Immature natural killer cell (primary cell): ENCODE measurements at places on chromosomes 1 and 21.

DNA sequence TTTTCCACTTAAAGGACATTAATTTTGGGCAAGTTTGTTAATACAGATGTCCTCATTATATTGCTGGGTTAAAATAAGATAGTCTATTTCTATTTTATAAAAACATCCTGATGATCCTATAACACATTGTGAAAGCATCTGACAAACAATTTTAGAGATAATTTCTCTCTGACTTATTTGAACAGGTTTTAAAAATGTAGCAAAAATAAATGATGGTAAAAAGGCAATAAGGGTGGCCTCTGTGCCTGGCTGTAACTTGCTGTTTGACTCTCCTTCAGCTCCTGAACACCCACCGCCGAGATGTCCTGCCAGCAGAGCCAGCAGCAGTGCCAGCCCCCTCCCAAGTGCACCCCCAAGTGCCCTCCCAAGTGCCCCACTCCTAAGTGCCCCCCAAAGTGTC, at the start of gene LCE1A:
Gene LCE1A, plus strand, starts transcription at position 301 of the 400 bp plus-strand sequence. Its CDS starts 0 bp downstream, at position 301.
- H3K36me3 ChIP-seq = no peaks in the 10 kb centered on the region
- H3K4me1 ChIP-seq = no peaks in the 10 kb centered on the region
- H3K4me3 ChIP-seq = no peak within 1 kb of the TSS
- no peak for DNase-seq
- peaks cover 2% of the 10 kb centered on the region for H3K27me3 ChIP-seq

- peaks cover 2% of the 10 kb centered on the region for H3K27me3 ChIP-seq
- H3K36me3 ChIP-seq = peaks cover 9% of the 10 kb centered on the region
- peaks cover 84% of the 10 kb centered on the region for H3K4me1 ChIP-seq
- H3K27ac ChIP-seq = peak overlapping the region; percentile 5
Observed at GRCh38 chr1:109499661-109500536, 6.0 kb downstream of the CYB561D1 start.

DNA sequence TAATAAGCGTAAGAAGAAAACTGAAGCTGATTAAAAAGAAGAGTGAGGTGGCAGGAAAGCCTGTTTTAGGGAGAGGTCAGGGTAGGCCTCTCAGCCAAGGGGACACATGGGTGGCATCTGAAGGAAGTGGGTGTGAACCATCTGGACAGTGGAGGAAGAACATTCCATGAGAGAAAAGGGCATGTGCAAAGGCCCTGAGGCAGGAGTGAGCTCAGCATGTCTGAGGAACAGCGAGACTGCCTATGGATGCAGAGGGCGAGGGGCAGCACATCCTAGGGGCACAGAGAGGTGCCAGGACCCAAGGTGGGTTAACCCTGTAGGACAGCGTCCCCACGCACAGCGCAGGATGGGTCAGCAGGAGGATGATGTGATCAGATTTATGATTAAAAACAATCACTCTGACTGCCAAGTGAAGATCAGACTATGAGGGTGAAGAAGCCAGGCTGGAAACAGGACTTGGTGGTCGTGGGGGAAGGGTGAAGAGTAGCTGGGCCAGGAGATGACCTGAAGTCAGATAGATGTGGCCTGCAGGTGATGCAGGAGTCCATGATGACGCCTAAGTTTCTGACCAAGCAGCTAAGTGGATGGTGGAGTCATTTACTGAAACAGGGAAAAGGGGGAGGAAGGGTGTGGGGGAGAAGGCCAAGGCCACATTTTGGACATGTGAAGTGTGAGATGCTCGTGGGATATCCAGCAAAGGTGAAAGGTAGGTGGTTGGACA, 37.9 kb downstream of the PABPC4 start:
- peaks cover 11% of the 10 kb centered on the region for H3K36me3 ChIP-seq
- no peak for DNase-seq
- H3K27ac ChIP-seq = no peak overlapping the region
- H3K27me3 ChIP-seq = no peaks in the 10 kb centered on the region
- H3K4me1 ChIP-seq = no peaks in the 10 kb centered on the region

GRCh38 chr1:231041719-231042261, 1.7 kb upstream of the FAM89A start:
- peaks cover 4% of the 10 kb centered on the region for H3K27me3 ChIP-seq
- H3K4me3 ChIP-seq = peak overlapping the region; percentile 46
- H3K27ac ChIP-seq = no peak overlapping the region
- no peaks in the 10 kb centered on the region for H3K36me3 ChIP-seq
- no peak for DNase-seq

- no peak overlapping the region for H3K27ac ChIP-seq
- H3K27me3 ChIP-seq = peaks cover 2% of the 10 kb centered on the region
- no peak overlapping the region for H3K4me3 ChIP-seq
- H3K36me3 ChIP-seq = no peaks in the 10 kb centered on the region
- no peak for DNase-seq
Observed at GRCh38 chr1:147168626-147169058, 3.6 kb downstream of the PRKAB2 start.
